Activated naive CD4-positive, alpha-beta T cell treated with anti-CD3 and anti-CD28 coated beads for 36 hours (primary cell): ENCODE measurements at places on chromosomes 13 and 19.

GRCh38 chr13:113915012-113915763 is 51.3 kb upstream of the GAS6 start:
- DNase-seq = no peak

DNA sequence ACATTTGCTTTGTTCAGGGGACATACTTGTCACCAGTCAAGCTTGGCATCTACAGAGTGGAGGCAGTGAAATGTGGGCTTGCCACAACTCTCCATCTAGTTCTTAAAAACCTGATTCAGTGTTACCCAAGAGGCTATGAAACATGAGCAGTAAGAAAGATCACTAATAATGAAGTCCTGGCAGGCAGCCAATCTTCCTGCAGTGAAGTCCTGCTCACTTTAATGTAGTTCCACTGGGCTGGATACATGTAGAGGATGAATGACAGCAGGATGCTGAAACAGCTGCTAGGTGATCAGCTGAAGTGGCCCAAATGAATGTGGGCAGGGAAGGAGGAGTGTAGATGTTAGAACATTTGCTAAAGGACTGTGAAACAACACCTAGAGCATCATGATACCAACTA is 1213.1 kb downstream of the OLFM4 start:
- DNase-seq = no peak

DNA sequence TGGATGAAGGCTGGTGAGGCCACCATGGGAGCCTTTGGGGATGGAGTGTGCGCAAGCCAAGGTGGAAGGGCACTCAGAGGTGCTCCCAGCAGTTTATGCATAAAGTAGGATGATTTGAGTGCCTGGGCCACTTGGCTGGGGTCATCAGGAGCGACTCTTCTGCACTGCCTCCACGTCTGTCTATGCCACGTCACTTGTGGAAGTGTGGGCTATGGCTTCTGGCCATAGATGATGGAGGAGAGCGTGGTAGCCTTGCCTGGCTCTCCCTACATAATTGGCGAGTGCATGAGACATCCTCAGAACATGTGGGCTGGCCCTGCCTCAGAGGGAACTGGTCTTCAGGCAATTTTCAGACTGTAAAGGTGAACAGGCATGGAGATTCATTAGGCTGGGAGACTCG is 182.9 kb downstream of the TEX29 start:
- no peak for DNase-seq

DNA sequence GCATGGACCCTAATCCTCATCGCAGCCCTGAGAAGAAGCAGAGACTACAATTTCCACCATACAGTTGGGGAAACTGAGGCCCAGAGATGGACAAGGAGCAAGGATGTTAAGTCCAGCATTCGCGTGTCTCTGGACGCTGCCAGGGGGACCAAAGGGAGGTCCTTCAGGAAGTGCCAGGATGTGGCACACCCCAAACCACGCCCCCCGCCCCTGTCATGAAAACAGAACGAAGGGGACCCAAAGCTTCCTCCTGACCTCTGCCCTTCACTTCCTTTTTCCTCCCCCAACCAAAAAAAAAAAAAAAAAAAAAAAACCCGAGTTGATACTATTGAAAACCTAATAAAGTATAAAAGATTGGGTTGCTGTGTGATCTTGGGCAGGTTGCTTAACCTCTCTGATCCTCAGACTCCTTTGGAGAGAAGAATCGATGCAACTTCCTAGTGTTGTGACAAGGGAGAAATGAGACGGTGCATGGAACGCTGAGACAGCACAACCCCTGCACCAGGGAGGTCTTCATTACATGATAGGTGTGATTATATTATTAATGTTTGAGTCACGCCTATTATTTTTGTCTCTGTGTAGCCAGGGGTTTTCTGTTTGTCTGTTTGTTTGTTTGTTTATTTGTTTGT is 2.7 kb upstream of the ZBTB7A start:
- DNase-seq = peak; percentile 59

- peak; percentile 95 for DNase-seq
Observed at GRCh38 chr13:49495783-49496762, at the start of gene PHF11. TSS of gene PHF11 (plus strand) at chr13:49495953. CDS start at chr13:49496002, 49 bp downstream.

DNA sequence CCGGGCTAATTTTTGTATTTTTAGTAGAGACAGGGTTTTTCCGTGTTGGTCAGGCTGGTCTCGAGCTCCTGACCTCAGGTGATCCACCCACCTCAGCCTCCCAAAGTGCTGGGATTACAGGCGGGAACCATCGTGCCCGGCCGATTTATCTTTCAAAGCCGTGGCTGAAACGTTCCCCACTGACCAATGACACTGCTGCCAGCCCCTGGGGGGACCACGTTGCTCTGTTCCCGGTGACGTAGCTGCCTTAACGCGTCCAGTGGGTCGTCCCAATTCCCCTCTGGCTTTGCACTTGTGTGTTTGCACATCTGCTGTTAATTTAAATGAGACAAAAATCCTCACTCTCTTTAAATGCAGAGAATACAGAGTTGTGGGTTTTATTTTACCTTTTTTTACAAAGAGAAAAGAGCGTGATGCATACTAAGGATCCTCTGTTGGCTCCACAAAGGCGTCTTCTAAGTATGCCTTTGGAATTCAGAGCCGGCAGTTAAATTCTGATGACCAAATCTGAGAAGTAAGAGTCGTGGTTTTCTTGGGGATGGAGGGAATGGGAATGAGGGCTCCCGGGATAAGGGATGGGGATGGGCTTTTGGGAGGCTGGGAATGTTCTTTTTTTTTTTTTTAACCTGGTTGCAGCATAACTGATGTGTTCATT is 18.6 kb upstream of the LMTK3 start:
- no peak for DNase-seq

DNA sequence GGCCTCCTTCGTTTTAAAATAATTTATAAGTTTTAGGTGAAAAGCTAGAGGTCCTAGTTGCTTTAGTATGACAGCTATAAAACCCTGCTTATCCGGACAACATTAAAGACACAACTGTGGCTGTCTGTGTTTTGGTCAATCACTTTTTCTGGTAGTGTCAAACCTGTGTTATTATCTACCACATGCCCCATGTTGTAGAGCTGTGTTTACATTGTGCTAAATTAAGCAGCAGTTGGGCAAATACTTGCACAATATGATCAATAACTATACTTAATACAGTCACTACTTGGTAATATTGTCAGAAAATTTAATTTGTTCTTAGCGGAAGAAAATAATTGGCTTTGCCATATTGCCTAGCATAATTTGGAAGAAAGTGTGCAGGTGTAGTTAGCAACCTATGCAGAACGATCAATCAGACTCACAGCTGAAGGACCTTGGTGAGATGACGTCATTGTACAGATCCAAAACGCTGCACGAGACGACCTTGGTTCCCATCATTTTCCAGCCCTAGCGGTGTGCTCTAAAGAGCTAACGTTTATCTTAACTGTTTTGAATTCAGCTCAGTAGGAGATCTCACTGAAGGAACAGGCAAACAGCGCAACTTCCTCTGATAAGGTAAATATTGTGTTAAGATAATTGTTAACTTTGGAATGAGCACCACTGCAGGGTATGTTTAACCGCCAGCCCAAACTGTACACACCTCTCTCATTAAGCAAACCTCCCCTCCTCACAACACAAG is 476.6 kb downstream of the IRS2 start:
- DNase-seq = no peak

DNA sequence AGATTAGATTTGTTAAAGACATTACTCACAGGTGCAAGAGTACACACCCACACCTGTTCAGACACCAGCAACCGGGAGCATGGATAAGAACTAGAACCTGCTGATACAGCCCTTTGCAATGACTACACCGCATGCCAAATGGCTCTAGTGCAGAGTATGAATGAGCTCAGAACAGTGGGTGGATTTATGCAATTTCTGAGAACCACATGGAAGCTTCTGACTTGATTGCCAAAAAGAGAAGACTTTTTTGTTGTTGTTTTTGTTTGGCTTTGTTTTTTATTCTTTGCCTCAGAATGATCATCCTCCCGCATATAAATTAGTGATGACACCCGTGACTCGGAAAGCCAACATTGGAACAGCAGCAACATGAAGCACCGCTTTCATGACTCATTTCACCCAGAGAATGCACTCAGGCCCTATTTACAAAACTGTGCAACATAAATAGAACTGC is 77.4 kb upstream of the LRCH1 start:
- DNase-seq = no peak

DNA sequence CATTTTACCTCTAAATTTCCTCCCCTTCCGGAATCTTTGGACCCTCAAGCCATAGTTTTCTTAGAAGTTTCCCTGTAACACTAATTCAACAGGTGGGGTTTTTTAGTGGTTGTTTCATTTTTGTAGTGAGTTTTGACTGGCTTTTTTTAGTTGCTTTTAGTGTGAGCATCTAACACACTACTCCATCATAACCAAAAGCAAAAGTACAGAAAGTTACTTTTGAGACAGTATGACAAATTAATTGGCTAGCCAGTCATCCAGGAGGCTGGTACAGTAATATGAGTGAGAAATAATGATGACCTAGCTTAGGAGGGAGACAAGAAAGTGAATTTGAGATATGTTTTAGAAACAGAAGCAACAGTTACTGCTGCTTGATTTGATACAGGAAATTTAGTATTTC is 71.5 kb downstream of the DNAJC15 start:
- DNase-seq = no peak

DNA sequence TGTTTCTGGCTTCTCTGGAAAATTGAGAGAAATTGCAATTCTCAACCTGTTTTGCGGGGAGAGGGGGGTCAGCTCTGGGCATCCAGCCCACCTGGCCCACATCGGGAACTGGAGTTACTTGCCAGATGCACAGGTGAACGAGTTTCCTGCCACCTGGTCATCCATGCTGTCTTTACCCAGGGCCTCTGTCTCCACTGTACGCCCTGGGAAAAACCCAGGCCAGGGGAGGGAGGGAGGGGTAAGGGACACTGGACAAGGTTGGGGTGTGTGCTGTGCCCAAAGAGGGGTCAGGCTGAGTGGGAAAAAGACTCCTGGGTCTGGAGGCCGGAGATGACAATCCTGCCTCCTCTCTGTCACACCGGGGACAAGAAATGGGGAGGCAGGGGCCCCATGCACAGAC is 307.6 kb downstream of the ZNF536 start:
- no peak for DNase-seq

- DNase-seq = no peak
Observed at GRCh38 chr13:56886398-56886797, 254.3 kb upstream of the PRR20A start.

GRCh38 chr13:100671389-100672182 is 3.0 kb downstream of the TMTC4 start:
- no peak for DNase-seq
